ENCODE measurements at places on chromosomes 3 and 15.

DNA sequence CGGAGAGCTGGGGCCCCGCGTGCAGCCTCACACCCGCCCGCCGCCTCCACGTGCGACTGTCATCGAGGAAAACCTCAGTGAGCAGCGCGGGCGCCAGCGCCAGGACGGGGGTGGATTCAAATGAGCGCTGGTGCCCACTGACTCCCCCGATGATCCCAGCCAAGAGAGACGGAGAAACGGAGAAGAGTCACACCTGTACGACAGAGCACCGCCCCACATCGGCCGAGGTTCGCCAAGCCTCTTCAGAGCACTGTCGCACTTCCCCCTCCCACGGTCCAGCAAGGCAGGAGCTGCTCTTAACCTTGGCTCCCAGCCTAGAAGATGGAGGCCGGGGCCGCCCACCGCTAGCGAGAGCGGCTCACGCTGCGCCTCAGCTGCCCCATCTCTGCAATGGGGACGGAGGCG is 130.9 kb upstream of the IQSEC1 start:
- DNase-seq: no peak

DNA sequence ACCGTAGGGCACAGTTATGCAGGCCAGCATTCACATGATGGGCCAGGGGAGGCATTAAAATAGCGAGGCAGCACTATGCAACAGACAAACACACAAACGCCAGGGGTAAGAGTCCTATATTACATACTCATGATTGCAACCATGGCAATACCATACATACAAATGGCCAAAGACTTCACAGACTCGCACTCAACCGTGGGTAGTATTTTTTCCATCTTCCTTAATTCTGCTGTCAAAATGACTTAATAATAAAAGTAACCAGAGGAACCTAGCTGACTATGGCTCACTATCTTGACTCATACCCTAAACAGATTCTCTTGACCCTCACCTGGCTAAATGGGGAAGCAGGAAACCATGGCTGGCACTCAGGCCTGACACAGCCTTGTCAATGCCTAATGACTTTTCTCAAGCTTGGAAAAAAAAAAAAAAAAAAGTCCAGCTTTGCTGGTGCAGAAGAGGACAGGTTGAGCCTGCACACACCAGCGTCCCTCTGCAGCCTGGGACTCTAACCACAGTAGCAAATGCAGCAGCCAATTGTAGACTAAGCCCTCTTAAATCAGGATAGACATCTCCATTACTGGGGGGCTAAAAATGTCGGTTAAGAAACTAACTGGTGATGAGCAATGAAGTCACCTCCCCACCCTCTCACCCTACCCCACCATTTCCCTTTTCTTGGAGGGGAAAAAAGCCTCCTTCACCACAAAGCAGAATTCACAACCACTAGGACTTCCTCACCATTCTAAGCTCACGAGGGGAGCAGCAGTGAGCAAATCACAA is 23.1 kb downstream of the CCDC12 start:
- DNase-seq: no peak

DNA sequence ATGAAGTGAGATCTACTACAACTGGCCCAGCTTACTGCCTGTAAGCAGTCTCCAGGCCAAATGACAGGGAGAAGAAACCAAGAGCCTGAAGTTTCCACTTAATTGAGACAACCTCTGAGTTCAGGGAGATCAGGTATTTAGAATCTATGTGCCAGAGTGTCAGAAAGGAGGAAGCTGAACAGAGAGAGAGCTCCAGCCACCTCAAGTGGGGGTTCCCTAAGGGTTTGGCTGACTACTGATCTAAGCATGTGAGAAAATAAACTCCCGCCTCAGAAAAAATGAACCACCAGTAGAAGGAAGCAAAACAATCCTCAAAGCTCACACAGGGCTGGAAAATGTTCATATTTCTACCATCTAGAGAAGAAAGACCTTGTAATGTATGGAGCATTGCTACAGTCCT is 25.0 kb downstream of the ADAM10 start:
- DNase-seq: peak; percentile 58

GRCh38 chr15:65533057-65533756 is 2.9 kb downstream of the HACD3 start:
- no peak for DNase-seq

- DNase-seq: no peak
Observed at GRCh38 chr15:68318008-68318835, 40.7 kb downstream of the FEM1B start.

DNA sequence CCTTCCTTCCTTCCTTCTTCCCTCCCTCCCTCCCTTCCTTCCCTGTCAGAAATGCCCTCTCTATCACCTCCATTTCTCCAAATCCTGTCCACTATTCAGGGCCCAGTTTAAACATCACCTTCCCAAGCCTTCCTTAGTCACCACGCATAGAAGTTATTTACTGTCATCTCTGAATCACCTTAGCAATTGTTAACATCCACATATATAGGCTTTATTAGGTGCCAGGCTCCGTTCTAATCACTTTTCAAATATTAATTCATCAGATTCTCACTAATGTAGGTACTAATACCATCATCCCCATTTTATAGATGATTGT is 1.1 kb upstream of the MAGEF1 start:
- DNase-seq: no peak

DNA sequence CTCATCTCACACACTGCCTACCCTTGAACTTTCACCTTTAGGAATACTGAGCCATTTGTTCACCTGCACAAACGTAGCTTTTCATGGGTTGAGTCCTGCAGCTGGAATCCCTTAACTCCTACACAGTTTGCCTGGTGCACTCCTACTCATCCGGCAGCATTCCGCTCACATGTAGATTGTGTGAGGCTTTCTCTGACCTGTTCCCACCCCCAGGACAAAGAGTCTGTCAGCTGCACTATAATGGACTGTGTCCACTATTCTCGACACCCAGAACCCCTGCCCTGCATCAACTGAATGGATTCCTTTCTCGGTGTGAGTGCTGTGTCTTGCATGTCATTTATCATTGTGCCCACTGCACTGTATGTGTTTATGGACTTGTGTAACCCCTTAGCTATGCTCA is 54.9 kb downstream of the EPHB3 start:
- no peak for DNase-seq

DNA sequence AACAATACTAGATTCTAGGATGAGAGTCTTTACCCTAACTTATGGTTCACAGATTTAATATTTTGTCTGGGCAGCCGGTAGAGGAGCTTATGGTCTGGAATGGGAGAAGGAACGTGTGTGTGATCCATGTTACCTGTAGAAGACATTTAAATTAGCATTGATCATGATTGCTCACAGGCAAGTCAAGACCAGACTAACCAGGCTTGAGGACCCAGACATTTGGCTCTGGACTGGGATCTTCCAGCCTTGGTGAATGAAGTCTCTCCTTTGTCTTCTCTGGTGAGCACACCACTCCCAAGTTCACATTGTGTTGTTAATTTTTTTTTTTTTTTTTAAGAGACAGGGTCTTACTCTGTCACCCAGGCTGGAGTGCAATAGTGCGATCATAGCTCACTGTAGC is 11.7 kb downstream of the ABHD2 start:
- DNase-seq: no peak

DNA sequence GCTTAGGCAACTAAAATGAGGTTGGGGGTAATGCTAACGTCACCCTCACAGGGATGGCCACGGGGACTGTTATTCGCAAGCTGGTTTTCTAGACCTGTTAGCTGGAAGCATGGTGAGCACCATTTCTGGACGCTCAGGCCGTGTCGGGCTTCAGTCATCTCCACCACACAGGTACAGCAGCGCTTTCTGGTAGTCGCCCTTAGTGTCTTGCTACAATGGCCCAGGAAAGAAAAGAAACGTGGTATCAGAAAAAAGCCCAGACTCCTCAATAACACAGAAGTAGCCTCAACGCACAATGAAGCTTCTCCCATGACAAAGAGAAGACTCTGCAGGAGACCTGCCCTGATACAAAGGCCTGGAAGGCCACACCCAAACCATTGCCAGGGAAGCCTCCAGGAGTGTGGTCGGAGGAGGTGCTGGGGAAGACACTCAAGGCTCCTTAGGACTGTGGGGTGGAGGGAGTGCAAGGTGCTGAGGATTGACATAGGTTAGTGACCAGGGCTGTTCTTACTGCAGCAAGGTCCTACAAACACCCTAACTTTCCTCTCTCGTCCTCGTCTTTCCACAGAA is 50.2 kb downstream of the ANXA2 start:
- DNase-seq: no peak

All from thymus (tissue), 14 donors.